ENCODE measurements at places on chromosomes 6 and 20. TPM values are rescaled to one million over a fixed set of nuclear protein-coding genes. Genes with fewer than 3 reads are reported as not detected.
A peak's percentile ranks its signal among the peaks of the same experiment; 100 is the strongest.

BCKDHB gene
- 27.5 TPM for total RNA-seq

FOXQ1 gene
- 0.35 TPM for total RNA-seq

CPNE1 gene
- 287 TPM for total RNA-seq

SLC35F1 gene
- total RNA-seq, result 11.0 TPM

LPIN3 gene
- total RNA-seq, result 8.5 TPM

ALDH8A1 gene
- 0.46 TPM for total RNA-seq

BPI gene
- not detected for total RNA-seq

- DNase-seq, result no peak
These were observed 45.8 kb upstream of the SCML4 start for GRCh38 chr6:107869871-107870270.

- no peak for DNase-seq
These were observed 137.3 kb downstream of the ZFAND3 start for GRCh38 chr6:37956711-37957275.

GRCh38 chr6:43278524-43279078 lies 19.5 kb upstream of the SLC22A7 start:
- DNase-seq, result no peak

DNA sequence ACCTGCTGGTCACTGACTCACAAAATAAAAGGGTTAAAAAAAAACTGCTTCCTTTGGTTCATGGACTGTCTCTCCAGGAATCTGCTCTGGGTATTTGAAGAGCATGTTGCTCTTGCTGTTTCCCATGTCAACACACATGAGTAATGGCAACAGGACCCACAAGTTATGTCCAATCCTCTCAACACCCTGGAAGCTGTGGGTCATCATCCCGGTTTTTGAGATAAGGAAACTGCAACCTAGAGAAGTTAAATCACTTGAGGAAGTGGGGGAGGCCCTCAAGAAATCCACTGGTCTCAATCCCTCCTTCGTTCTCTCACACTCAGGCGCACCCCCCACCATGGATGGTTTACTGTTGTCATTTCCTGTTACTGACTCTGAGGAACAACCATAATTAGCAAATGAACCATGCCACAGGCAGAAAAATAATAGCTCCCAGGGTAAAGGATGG lies 12.4 kb downstream of the MAP1LC3A start:
- no peak for DNase-seq

DNA sequence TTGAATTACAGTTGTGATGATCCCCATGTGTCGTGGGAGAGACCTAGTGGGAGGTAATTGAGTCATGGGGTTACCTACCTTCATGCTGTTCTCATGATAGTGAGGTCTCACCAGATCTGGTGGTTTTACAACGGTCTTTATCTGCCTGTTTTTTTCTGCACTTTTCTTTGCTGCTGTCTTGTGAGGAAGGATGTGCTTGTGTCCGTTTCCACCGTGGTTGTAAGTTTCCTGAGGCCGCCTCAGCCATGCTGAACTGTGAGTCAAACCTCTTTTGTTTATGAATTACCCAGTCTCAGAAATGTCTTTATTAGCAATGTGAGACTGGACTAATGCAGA lies 6.5 kb upstream of the RANBP9 start:
- DNase-seq, result no peak

- DNase-seq, result peak; percentile 29
These were observed 62.7 kb upstream of the TRAF3IP2 start for GRCh38 chr6:111668410-111668809.

- no peak for DNase-seq
These were observed 100.5 kb downstream of the ERMARD start for GRCh38 chr6:169851641-169852503.

DNA sequence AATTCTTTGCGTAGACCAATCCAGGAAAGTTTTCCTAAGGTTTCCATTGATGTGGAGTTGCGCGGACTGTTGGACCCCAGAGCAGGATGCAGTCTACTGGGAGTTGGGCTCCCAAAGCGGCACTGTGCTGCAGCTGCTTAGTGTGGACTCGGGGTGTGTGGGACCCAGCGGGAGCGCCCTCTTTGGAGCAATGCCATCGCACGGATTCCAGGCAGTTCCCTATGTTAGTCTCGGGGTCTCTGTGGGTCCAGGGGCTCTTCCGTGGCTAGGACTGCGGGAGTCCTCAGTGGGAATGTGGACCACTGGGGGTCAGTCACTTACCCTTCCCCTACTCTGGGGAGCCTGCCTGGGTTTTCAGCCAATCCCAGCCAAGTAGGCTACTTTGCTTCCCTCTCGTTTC lies 151.7 kb upstream of the OLIG3 start:
- no peak for DNase-seq

- DNase-seq, result peak; percentile 24
These were observed 9.2 kb upstream of the DSP start for GRCh38 chr6:7532232-7532631.

GRCh38 chr20:12161734-12162133 lies 244.0 kb downstream of the BTBD3 start:
- DNase-seq, result no peak

DNA sequence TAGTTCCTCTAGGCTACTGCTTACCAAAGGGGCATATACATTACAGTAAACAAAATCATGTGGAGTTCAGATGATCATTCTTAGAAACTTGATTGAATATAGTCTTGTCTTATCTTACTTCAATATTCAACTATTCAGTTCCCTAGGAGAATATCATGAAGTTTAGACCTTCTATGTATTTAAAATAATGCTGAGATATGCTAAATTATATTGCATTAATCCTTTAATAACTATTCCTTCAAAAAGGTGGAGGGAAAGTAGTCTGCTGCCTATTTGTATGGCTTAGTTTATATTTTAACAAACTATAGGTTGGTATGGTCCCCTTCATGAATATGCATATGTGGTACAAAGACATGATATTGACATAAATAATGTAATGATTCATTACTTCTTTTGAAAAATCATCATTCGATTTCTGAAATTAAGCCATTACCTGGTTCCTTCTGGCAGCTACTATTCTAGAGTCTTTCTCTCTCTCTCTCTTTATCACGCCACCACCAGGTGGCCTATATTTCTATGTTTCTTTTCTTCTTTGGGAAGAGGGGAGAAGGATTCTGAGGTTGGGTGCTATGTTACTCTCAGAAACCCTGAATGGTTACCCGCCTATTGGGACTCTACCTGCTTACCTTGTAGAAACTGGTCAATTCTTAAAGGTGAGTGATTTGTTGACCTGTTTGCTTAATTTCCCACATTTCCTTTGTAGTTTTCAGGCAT lies 855.8 kb downstream of the HACE1 start:
- DNase-seq, result no peak

DNA sequence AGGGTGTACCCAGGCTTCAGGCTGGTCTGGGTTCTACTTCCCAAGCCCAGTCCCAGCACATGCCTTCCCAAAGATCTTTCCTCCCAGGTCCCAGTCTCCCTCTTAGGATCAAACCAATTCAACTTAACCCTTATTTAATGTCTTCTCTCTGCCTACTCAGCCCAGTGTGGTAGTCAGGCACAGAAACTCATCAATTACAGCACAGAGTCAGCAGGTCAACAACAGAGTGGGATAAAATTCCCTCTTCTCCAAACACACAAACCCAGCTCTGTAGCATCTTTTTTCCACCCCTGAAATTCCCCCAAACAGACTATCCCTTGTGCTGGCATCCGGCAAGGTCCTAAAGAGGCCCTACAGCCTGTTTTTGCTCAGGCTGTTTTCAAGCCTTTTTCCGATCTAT lies 47.3 kb upstream of the CDYL start:
- DNase-seq, result no peak

- no peak for DNase-seq
These were observed 267.8 kb downstream of the PTPRK start for GRCh38 chr6:128252341-128253176.

- no peak for DNase-seq
These were observed 8.7 kb downstream of the OSBPL2 start for GRCh38 chr20:62246872-62247652.

DNA sequence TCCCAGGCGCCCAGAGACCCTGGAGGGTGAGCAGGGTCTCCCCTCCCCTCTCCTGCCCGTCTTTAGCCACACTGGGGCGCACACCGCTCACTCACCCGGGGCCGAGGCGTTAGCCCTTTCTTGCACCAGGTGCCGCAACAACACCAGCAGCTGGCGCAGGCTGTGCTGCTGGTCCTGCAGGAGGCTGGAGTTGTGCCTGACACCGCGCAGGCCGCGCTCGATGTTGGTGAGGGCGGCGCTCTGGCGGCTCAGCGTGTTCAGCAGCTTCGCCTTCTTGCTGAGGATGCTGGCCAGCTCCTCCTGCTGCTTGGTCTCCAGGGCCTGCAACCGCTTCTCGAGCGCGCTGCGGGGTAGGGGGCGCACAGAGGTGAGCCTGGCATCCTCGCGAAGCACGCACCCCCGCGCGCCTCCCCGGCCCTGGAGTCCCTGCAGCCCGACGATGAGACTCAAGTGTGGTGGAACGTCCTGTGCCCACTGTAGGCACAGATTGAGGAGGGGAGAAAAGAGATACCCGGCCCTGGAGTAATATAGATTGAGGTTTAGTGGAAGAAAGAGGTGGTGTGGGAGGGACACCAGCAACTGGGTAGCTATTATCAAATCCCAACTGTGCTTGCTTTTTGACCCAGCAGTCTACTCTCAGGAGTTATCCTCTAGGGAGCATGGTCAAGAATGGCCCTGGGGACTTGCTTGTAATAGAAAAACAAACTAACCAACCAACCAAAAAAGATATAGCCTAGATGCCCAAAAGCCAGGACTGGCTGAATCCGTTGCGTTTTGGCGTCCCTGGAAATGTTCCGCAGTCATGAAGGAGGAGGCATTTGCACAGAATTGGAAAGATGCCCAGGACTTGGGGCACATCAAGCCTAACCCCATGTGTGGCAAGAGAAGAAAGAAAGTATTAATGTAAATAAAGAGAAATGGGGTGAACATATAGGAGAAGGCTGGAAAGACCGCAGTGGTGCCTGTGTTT lies 30.9 kb downstream of the ANGPT4 start:
- DNase-seq, result peak; percentile 90

DNA sequence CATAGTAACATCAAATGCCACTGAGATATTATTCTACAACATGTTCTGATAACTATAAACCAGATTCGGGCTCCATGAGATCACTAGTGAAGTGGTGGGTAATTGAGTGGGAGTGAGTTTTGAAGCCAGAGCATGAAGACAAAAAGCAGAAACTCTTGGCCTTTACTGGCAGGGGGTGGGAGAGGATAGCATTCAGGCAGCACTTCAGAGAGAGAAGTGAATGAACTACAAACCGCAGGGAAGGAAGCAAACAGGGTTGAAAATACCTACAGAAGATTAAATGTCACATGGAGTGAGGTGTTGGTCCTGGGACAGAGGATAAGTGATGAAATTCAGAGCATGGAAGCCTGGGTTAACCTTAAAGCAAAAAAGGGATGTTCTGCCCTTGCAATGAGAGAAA lies 250.0 kb downstream of the EPM2A start:
- no peak for DNase-seq

DNA sequence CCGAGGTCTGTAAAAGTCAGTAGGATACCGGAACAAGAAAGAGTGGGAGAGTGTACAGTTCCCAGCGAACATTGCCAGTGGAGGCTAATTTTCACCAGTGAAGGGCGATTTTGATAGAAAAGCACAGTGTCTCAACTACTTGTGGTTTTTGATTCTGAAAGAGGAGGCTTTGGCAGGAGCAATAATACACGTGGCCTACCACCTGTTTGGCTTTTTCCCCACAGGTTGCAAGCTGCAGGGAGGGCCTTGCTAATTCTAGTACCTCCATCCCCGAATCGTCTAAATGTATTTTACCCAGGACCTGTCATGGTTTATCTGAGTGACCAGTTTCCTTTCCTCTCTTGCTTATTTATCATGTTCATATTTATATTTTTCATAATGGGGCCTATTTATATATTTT lies 3.3 kb upstream of the EFCAB8 start:
- no peak for DNase-seq

GRCh38 chr6:143192766-143193165 lies 132.1 kb downstream of the AIG1 start:
- no peak for DNase-seq

DNA sequence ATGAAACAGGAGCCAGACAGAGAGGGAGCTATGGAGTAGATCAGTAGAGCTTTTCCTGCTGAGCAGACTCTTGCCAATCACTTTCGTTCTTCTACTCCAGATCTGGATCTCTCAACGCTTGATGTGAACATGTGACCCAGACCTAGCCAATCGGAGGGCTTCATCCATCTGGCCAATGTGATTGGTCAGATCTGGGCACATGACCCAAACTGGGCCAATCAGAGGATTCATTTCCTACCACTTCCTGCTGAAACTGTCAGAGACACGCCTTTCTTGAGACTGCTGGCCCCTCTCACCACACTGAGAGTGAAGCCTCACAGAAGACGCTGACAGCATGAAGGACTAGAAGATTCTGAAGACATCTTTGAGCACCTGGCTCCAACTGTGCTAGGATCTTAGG lies 44.2 kb upstream of the ZMYND8 start:
- no peak for DNase-seq

DNA sequence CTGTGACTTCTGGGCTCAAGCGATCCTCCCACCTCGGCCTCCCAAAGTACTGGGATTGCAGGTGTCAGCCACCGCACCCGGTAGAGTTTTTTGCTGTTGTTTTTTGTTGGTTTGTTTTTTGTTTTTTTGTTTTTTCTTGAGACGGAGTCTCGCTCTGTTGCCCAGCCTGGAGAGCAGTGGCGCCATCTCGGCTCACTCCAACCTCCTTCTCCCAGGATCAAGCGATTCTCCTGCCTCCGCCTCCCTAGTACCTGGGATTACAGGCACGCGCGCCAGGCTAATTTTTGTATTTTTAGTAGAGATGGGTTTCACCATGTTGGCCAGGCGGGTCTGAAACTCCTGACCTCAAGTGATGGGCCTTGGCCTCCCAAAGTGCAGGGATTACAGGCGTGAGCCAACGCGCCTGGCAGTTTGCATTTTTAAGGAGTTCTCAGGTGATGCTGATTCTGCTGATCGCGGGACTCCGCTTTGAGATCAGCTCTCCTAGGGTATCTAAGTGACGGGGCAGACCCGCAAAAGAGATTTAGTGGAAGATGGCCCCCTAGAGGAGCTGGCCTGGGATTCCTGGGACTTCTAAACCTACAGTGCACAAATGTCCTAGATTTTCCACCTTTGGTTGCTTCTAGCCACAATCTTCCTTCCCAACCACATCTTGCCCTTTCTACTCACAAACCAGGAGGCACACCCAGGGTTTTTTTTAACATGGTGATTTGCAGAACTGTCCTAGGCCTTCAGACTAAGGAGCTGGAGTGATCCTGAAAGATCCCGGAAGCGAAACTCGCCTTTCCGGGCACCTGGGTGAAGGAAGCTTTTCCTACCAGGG lies 45.2 kb downstream of the DPPA5 start:
- peak; percentile 50 for DNase-seq

DNA sequence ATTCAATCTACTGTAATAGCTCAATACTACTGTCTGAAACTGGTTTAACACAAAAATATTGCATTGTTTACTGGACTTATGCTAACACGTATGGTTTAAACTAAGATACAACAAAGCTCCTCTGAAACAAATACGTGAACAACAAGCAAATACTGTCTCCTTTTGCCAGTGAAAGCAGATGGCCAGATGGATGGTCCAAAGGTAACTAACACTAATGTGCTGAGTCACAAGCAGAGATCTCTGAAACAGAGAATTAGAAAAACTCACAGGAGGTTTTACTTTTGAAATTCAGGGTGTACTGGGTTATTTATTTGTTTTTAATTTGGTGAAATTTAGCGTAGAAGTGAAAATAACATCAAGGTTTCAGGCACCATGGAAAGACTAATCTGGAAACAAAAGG lies 124.3 kb upstream of the SOX4 start:
- no peak for DNase-seq

GRCh38 chr6:15800841-15801617 lies 138.2 kb upstream of the DTNBP1 start:
- DNase-seq, result no peak
